Thoracic aorta (tissue), 2 donors: ENCODE measurements at places on chromosomes 1 and 21. TPM values are rescaled to one million over a fixed set of nuclear protein-coding genes. Genes with fewer than 3 reads are reported as not detected.

DNA sequence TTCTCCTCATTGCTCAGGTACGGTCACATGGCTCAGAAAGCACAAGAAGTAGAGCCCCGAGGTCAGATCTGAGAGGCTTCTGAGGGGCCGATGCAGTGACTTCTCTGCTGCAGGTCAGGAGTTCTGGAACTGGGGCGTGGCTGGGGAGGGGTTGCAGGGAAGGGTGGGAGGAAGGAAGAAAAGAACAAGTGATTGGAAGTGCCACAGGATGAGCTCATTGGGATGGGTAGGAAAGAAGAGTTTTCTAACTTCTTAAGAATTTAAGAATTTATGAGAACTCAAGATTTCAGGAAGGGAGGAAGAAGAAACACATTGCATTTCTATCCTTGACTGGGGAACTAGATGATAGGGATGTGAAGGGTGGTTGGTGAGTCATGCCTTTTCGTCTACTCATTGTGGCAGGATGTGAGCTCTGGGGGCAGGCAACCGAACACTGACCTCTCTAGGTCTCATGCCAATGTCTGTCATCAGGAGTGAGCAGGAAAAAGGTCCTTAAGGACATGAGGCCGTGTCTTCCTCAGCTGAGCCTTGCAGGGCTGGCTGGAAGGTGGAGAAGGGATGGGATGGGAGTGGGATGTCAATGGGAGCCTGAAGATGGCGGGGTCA is 497 bp downstream of the FCRLB start:
- H3K4me1 ChIP-seq, result peaks cover 12% of the 10 kb centered on the region
- no peak for DNase-seq
- no peak overlapping the region for H3K27ac ChIP-seq
- H3K36me3 ChIP-seq, result no peaks in the 10 kb centered on the region

The CD1D gene
- 1.9 TPM for total RNA-seq

The RSPH1 gene
- total RNA-seq, result 0.27 TPM

The CAMK1G gene
- not detected for total RNA-seq

- no peak for DNase-seq
- no peaks in the 10 kb centered on the region for H3K4me1 ChIP-seq
- H3K27me3 ChIP-seq, result no peaks in the 10 kb centered on the region
- H3K36me3 ChIP-seq, result no peaks in the 10 kb centered on the region
These were observed 20.6 kb downstream of the PYHIN1 start for GRCh38 chr1:158951956-158952355.

The BLZF1 gene
- total RNA-seq, result 22.3 TPM
